ENCODE measurements at places on chromosomes 13 and 19.

- DNase-seq: no peak
Measured at GRCh38 chr19:4801085-4801619, 9.6 kb downstream of the FEM1A start.

- no peak for DNase-seq
Measured at GRCh38 chr19:556611-557382, 12.9 kb downstream of the GZMM start.

DNA sequence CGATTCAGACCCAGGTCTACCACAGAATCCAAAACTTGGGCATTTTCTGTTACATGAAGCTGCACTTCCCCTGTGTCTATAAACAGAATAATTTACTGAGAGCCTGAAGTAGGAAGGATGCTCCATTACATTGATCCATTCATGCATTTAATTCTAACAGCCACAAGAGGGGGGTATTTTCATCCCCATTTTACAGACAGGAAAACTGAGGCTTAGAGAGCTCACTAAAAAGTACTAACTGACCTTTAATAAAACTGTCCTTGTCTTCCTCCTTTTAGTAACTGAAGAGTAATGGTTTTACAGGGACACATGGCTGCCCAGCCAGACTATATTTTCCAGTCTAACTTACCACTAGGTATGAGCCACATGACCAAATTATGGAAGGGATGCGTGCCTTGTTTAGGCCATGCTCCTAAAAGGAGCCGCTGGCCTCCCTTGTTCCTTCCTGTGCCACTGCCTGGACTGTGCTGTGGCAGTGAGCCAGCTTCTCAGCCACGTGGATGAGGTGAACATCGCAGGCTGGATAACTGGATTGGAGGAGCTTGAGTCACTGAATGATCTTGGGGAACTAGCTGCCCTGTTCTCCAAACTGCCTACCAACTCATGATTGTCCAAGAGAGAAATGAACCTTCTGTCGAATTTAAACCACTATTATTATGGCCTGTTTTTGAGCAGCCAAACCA is 108.3 kb downstream of the DOCK9 start:
- DNase-seq: no peak

GRCh38 chr19:351976-352625 is 7.5 kb upstream of the MIER2 start:
- no peak for DNase-seq

DNA sequence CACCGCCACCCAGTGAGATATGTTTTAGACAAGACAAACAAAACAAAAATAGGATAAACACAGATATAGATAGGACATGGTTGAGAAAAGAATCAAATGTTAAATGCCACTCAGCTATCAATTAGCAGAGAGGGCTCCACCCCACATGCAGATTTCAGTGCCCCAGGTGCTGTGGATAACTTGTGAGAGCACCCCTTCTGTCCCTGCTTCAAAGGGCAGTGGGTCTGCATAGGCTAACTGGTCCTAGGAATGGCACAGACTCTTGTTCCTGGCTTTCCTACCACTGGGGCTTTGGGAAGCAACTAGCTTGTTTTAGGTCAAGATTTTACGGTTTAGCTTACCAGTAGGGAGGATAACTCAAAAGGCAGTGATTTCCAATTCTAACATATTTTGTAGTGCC is 460.3 kb downstream of the TSHZ3 start:
- no peak for DNase-seq

DNA sequence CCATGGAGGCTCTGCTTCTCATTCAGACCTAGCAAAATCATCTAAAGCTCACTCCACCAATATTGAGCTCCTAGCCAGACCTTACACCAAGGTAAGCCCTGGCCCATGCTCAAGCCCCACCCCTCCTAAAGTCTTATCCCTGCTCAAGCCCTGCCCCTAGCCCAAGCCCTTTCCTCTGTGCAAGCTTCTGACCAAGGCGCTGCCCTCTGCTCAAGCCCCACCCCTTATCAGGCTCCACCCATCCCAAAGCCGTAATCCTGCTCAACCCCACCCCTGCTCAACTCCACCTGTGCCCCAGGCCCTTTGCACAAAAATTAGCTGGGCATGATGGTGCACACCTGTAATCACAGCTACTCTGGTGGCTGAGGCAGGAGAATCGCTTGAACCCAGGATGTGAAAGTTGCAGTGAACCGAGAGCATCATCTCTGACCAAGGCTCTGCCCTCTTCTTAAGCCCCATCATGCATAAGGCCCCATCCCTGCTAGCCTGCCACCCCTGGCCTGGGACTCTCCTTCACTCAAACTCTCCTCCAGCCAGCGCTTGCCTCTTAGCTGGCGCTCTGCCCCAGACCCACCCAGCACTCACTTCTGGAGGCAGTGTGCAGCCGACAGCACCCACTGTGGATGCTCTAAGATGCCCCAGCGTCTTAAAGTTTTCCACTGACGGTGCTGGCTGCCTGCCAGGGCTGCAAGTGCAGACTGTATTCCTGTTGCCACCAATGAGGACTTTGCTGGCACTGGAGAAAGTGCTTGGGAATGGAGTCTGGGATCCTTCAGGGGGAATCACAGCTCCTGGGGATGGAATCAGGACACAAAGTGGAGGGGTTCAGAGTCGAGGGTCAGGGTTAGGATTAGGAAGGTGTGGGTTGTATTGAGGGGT is 16.5 kb downstream of the KLK4 start:
- DNase-seq: no peak

- no peak for DNase-seq
Measured at GRCh38 chr13:105177265-105177900, 1358.1 kb downstream of the EFNB2 start.

- no peak for DNase-seq
Measured at GRCh38 chr13:38381890-38382289, 32.2 kb downstream of the UFM1 start.

DNA sequence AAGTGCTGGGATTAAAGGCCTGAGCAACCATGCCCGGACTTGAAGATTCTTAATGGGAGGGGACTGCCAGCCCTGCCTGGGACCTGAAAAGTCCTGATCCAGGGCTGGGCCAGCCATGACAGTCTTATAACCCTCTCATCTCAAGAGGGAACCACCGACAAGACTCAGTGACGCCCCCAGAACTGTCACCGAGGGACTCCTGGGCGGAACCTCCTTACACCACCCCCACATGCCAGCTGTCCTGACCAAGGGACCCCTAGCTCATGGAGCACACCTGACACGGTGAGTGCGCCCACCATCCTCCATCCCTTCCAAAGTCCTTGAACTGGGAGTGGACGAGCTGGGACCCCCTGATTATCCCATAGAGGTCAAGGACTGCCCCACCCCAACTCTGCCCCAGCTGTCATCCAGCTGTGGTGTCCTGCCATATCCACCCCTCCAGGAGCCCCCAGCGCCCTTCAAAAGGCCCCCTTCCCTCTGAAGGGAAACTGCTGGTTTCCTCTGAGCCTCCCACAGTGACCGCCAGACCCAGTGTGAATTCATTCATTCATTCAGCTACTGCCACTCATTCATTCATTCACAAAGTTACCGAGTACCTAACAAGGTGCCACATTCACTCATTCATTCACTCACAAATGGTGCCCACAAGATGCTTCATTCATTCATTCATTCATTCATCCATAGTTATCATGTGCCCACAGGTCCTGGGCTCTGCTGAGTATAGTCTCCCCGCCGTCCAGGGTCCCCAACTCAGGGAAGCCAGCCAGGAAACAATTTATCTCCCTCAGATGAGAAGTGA is 3.7 kb downstream of the NDUFA11 start:
- no peak for DNase-seq

GRCh38 chr13:110028311-110028710 is 241.9 kb upstream of the IRS2 start:
- DNase-seq: no peak

DNA sequence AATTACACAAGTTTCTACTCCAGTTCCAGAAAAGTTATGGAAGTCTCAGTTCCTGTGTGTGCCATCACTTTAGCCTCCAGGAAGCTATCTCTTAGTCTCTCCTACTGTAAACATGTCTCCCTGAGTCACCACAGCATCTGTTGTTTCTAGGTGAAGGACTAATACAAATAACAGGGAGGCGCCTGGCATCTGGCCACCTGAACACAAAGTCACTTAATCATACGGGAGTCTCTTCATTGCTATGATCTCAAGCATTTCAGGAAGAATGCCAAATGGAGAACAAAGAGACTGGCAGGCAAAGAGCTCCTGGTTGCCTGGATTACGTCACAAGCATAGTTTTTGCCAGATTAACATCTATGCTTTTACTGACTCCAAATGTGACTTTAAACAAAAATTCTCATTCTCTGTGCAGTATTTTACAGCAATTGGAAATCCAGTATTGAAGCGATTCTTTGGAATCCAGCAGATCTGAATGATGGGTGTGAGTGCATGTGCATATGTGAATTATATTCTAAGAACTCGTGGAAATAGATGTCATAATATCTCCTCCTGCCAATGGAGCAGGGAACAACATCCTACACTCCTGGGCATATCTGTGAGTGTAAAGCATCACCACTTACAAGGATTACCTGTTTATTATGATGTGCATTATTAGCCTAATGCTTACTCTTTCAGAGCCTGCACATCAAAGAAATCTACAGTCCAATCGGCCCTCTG is 572.8 kb downstream of the PCDH9 start:
- peak; percentile 98 for DNase-seq

DNA sequence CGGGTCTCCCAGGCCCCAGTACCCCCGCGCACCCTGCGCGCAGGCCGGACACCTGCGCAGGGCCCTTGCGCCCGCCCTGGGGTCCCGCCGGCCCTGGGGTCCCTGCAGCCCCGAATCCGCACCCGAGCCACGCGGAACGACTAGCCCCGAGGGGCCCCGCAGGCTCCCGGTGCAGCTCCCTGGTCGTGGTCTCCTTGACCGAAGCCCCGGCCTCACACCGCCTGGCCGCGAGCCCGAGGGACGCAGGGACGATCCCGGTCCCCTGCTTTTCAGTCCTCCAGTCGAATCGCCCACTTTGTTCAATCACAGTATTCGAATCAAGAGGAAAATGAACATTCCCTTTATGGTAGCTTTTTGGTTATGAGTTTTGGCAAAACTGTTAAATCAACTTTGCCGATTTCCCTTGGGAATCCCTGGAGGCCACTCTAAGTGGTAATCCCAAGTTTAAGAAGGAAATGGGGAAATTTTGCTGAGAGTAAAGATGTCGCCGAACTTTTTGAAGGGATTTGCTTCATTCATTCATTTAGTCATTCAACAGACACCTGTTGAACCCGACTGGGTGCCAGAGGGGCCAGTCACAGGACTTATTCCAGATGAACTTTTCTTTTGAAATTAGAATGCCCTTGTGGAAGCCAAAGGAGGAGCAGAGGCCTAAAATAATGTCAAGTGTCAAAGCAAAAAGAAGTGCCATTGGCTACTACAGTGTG is 75.0 kb downstream of the ZIC5 start:
- no peak for DNase-seq

DNA sequence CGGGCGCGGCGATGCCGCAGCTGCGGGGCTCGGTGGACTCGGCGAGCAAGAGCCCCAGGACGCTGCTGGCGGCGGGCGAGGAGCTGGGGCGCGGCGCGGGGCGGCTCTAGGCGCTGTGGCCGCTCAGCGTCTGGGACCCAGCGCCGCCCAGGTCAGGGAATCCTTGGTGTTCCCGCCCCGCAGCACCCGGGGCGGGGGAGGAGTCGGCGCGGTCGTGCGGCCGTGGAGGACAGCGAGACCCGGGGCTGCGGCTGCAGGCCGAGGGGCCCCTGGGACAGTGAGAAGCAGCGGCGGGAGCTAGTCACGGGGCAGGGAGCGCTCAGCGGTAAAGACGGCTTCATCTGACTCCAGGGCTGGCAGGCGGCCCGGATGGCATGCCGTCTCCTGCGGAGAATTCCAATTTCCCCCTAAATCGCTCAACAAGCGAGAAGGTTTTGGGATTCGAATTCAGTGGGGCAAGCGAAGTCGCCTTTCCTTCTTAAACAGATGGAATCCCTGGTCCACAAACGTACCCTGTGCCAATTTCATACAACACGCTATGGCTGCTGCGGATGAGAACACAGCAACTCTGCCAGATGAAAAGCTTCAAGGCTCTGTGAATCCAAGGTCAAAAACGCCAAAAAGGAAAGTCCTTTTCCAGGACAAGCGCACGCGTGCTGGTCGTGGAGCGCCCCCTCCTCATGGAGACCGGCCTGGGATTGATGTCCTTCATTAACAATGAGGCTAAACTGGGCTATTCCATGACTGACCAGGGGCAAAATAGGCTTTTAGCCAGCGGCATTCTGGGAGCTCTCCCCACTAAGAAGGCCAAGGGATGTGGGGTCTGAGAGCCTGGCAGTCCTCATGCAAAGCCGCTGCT is 4.2 kb upstream of the ZSCAN4 start:
- peak; percentile 61 for DNase-seq

DNA sequence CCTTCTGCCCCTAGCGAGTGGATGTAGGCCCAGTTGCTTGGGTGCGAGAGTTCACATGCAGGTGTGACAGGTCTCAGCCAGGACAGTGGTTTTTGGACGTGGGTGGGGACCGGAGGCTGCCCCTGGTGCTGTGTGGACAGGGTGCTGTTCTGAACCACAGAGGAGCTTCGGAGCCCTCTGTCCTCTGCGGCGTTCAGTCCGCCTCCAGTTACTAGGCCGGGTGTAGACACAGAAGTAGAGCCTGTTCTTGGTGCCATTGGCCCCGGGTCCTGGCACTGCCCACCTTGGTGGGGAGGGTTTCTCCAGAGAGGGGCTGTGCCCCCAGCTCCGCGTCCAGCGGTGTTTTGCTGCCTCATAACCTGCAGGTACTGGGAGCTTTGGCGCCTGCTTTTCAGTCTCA is 52.4 kb downstream of the MCF2L start:
- no peak for DNase-seq

DNA sequence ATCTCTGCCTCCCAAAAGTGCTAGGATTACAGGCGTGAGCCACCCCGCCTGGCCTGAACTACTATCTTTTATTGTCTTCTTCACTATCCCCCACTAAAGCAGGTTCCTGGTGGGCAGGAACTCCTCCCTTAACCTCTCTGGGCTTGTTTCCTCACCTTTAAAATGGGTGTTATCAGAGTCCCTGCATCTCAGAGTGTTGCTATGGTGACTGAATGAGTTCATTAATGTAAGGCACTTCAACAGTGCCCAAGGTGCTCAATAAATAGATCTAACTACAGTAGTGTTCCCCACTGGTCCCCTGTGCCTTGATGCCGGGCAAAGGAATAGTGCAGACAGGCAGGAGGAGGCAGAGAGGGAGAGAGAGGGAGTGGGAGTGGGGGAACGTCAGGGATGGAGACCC is 20.5 kb downstream of the CCDC97 start:
- DNase-seq: no peak

- DNase-seq: peak; percentile 98
Measured at GRCh38 chr13:44231786-44232516, 141.7 kb upstream of the SERP2 start.

DNA sequence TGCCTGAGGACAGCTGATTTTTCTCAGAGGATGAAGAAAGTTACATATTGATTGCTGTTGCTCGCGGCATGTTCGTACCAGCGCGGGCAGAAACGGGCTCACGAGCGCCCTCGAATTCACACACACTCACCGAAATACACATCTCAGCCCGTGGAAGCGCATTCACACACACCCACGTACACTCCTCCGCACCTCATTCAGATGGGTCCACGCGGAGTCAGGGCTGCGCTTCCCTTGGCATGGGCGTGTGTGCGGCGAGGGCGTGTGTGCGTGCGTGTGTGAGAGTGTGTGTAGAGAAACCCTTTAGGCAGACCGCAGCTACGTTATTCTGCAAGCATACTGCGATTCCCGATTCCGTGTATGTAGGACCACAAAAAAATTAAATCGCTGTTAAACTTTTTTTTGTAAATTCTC is 2.1 kb upstream of the PCDH17 start:
- DNase-seq: no peak

GRCh38 chr19:18588611-18589379 is at the start of gene REX1BD:
TSS of gene REX1BD (plus strand) at chr19:18588798. CDS start at chr19:18588802, 4 bp downstream.
- peak; percentile 78 for DNase-seq

Data from astrocyte of the spinal cord (primary cell).